Naive thymus-derived CD8-positive, alpha-beta T cell (primary cell): ENCODE measurements at places on chromosomes 16 and 17.

- DNase-seq = no peak
Measured at GRCh38 chr16:85173146-85173980, 61.1 kb upstream of the CIBAR2 start.

- DNase-seq = no peak
Measured at GRCh38 chr17:17609121-17609520, 17.6 kb upstream of the PEMT start.

GRCh38 chr17:39799395-39799794 lies 61.7 kb downstream of the GRB7 start:
- no peak for DNase-seq

- DNase-seq = no peak
Measured at GRCh38 chr16:8972843-8973586, 9.3 kb upstream of the USP7 start.

GRCh38 chr16:87831421-87832136 lies 37.7 kb downstream of the SLC7A5 start:
- DNase-seq = no peak

DNA sequence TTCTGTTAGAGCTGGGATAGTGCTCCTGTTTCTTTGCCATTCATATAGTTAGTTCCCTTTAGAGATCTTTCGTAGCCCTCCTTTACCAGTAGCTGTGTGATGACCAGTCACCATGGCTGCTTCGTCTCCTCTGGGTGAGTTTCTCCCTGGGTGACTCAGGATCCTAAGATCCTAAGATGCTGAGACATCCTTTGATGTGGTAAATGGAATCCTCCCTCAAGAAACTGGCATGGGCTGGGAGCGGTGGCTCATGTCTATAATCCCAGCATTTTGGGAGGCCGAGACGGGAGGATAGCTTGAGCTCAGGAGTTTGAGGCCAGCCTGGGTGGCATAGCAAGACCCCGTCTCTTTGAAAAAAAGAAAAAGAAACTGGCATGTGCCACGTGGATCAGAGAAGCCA lies 5.9 kb downstream of the PHAF1 start:
- no peak for DNase-seq

- no peak for DNase-seq
Measured at GRCh38 chr17:12055889-12056288, 35.2 kb downstream of the MAP2K4 start.

- no peak for DNase-seq
Measured at GRCh38 chr16:83849421-83849820, 41.6 kb downstream of the HSBP1 start.

- no peak for DNase-seq
Measured at GRCh38 chr17:79374087-79374689, 236.7 kb downstream of the RBFOX3 start.

DNA sequence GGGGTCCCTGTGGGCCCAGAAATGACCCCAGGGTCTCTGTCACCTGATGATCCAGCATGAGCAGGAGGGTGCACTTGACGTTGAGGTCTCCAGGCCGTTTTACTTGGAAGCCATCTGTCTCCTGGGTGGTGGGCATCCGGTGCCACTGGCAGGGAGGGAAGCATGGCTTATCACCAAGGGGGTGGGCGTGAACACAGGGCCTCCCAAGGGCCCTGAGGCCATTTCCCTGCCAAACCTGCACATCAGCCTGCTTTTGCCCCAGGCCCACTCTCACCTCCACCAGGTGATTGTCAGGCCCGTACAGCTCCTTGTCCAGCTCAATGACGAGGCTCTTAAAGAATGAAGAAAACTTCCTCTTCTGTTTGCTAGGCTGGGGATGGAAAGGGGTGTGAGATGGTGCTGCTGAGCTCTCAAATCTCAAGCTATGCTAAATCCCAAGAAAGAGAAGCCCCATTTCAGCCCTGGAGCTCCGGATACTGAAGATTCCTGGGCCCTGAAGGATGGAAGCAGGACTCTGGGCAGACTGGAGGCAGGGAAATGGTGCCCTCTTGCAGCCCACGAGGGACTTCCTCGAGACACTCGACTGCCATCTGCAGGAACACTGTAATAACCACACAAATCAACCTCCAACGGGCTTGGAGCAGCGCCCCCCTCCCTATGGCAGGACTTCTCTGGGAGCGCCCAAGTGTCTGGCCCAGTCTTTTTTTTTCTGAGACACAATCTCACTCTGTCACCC lies 7.1 kb upstream of the FTSJ3 start:
- DNase-seq = peak; percentile 65

GRCh38 chr16:31477220-31478216 lies 5.4 kb upstream of the SLC5A2 start:
- DNase-seq = peak; percentile 48

GRCh38 chr17:18910881-18911280 lies 41.1 kb upstream of the SLC5A10 start:
- DNase-seq = no peak

DNA sequence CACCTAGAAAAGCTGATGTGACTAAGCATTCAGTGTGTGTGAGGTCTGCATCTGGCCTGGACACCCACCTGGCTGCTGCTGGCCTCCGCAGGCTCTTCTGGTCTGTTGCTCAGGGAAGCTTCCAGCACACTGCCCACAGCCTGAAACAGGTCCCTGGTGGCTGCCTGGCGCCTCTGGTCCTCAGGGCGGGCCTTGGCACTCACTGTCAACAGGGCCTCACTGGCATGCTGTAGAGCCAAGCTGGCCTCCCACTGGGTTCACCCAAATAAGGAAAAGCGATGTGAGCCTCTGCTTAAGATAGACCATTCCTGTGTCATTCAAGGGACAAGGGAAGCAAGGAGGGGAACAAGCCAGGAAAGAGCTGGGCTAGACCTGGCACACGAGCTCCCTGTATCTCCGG lies 70.6 kb upstream of the BCO1 start:
- DNase-seq = no peak

DNA sequence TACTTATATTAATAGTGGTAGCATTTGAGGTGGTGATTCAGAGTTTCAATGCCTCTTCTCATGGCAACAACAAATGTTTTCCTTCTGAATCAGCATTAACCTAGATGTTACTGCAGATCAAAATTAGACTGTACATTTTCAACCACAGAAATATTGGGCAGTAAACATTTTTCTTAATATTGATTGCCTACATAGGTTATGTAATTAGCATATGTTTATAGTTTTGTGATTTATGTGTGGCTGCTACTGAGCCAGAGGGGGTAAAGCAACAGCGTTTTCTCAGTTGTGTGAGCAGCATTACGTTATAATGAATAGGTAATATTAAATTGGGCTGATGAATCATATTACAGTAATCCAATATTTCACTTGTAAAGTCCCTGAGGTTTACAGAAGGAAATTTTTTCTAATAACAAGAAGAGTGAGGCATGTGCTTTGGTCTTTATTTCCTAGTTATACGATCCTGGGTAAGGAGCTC lies 18.8 kb upstream of the BMERB1 start:
- no peak for DNase-seq

DNA sequence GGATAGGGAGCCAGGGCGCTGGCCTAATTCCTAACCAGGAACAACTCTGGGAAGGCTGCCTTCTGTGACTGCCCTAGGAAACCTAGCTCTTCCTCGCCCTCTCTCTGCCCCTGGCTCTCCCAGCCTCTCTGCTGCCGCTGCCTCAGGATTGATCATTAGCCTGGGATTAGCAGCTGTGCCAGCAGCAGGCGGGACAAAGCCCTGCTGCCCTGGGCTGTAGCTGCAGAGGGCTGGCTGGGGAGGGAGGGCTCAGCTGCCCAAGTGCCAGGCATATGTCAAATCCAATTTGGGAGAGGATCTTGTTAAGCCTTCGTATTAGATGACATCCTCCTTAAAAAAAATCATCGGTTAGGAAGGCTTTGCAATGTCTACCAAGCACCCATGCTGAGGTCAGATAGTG lies 144.8 kb upstream of the CCL2 start:
- DNase-seq = no peak

- DNase-seq = no peak
Measured at GRCh38 chr17:65433157-65433556, 128.3 kb downstream of the AXIN2 start.

DNA sequence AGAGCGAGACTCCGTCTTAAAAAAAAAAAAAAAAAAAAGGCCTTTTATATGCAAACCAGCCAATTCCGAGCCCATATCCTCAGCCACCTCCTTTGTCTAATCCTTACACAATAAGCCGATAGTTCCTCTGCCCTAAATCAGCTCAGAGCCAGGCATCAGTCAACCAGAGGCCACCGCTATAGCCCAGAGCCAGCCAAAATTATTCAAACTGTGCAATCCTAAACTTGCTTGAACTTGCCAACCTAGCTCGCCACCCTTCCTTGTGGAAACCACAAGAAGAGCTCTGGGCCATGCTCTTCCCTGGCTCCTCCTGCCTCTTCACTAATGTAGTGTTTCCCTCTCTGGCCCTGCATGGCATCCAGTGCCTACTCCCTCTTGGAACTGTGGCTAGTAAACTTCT lies 17.7 kb downstream of the ITGAL start:
- no peak for DNase-seq

- no peak for DNase-seq
Measured at GRCh38 chr16:11683145-11683544, 14.9 kb downstream of the SNN start.

GRCh38 chr17:51933647-51934046 lies 224.9 kb downstream of the CA10 start:
- no peak for DNase-seq

- DNase-seq = no peak
Measured at GRCh38 chr17:30360086-30360808, 18.5 kb upstream of the CPD start.

GRCh38 chr16:68071518-68071901 lies 13.7 kb upstream of the NFATC3 start:
- DNase-seq = no peak

DNA sequence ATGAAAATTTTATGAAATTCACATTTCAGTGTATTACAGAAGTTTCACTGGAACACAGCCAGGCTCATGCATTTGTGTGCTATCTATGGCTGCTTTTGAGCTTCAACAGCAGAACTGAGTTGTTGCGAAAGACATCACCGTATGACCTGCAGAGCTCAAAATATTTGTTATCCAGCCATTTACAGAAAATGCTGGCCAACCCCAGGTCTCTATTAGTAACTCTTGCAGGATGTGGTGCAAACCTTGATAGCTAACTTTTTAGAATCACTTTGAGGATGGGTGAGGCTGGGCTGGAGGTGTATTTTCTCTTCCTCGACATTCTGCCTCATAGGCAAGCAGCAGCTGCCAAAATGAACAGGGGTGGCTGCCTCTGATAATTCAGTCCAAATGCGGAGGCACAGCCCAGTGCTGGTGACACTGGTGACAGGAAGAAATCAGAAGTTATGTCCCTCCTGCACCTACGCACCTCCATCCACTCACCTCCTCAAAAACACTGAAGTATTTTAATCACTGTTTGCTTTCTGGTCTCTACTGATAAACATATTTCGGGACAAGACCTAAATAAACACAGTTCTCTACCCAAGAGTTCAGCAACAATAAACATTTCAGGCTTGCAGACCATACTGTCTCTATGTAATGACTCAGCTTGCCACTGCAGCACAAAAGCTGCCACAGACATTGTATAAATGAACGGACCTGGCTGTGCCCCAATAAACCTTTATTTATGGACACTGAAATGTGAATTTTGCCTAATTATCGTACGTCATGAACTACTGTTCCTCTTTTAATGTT lies 28.5 kb downstream of the ARHGAP17 start:
- DNase-seq = no peak

- DNase-seq = no peak
Measured at GRCh38 chr16:57392694-57393093, 11.9 kb upstream of the CCL17 start.

- DNase-seq = no peak
Measured at GRCh38 chr17:53949473-53950090, 126.9 kb downstream of the KIF2B start.

DNA sequence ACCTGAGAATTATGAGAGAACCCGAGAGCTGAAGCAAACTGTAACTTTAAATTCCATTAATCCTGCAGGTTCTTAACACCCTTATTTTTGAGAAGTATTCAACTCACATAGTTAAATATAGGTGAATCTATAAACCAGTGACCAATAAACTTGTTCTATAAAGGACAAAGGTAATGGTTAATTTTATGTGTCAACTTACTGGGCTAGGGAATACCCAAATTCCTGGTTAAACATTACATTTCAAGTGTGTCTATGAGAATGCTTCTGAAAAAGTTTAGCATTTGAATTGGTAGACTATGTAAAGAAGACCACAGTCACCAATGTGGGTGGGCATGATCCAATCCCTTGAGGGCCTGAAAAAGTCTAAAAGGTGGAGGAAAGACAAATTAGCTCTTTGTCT lies 99.1 kb downstream of the KCNJ2 start:
- no peak for DNase-seq
